ENCODE measurements at places on chromosomes 7 and 10. TPM values are rescaled to one million over a fixed set of nuclear protein-coding genes. Genes with fewer than 3 reads are reported as not detected.

CCDC3 gene
- total RNA-seq: 32.7 TPM

TAC1 gene
- not detected for total RNA-seq

CLRN3 gene
- not detected for total RNA-seq

ASB15 gene
- not detected for total RNA-seq

CCDC146 gene
- total RNA-seq: 14.8 TPM

ADCYAP1R1 gene
- total RNA-seq: 0.96 TPM

ATOH7 gene
- total RNA-seq: not detected

- H3K27me3 ChIP-seq: no peaks in the 10 kb centered on the region
- H3K27ac ChIP-seq: no peak overlapping the region
- H3K4me1 ChIP-seq: no peaks in the 10 kb centered on the region
- no peak for DNase-seq
- H3K36me3 ChIP-seq: no peaks in the 10 kb centered on the region
- no peak overlapping the region for H3K4me3 ChIP-seq
Observed at GRCh38 chr10:117740691-117741222, 198.2 kb downstream of the EMX2 start.

GRCh38 chr7:123757095-123757494, 8.3 kb upstream of the WASL start:
- DNase-seq: no peak
- H3K4me3 ChIP-seq: no peak overlapping the region
- no peaks in the 10 kb centered on the region for H3K4me1 ChIP-seq
- no peak overlapping the region for H3K27ac ChIP-seq
- H3K36me3 ChIP-seq: no peaks in the 10 kb centered on the region
- H3K27me3 ChIP-seq: no peaks in the 10 kb centered on the region

- no peak for DNase-seq
- H3K36me3 ChIP-seq: no peaks in the 10 kb centered on the region
- H3K27ac ChIP-seq: no peak overlapping the region
- H3K4me3 ChIP-seq: no peak overlapping the region
- H3K27me3 ChIP-seq: no peaks in the 10 kb centered on the region
Observed at GRCh38 chr7:47371317-47371716, 210.6 kb downstream of the TNS3 start.

GRCh38 chr7:155298288-155298833, 683 bp downstream of the INSIG1 start:
- H3K36me3 ChIP-seq: no peaks in the 10 kb centered on the region
- peak overlapping the region; percentile 96 for H3K27ac ChIP-seq
- peak overlapping the region; percentile 55 for H3K4me3 ChIP-seq
- peaks cover 5% of the 10 kb centered on the region for H3K4me1 ChIP-seq

DNA sequence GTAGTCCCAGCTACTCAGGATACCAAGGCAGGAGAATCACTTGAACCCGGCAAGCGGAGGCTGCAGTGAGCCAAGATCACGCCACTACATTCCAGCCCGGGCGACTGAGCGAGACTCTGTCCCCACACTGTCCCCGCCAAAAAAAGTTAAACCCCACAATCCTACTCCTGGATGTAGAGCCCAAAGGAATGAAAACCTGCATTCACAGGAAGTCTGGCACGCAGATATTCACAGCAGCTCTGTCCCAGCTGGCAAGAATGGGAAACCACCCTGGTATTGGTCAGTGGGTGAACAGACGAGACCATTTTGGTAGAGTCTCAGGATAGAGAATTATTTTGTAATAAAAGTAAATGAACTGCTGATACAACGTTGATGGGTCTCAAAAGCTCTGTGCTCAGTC, 225.2 kb downstream of the MAD1L1 start:
- no peaks in the 10 kb centered on the region for H3K36me3 ChIP-seq
- no peak overlapping the region for H3K27ac ChIP-seq
- H3K27me3 ChIP-seq: no peaks in the 10 kb centered on the region
- no peak overlapping the region for H3K4me3 ChIP-seq
- no peak for DNase-seq
- H3K4me1 ChIP-seq: no peaks in the 10 kb centered on the region

DNA sequence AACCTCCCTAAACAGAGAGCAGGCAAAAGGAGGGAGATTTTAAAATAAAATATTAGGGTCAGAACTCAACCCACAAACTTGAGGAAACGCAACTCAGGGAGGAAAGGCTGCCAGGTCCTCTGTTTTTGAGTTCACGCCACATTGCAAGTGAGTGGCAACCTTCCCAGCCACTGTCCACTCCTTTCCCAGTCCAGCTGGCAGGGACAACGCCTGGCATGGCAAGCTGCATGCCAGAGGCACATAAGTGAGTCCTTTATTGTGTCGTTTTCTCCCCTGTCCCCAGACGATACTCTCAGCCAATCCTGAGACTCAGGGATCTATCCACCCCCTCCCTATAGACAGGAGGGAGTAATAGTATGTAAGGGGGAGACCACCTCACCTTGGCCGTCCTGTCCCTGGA, 22.4 kb downstream of the FBXW4 start:
- H3K27me3 ChIP-seq: no peaks in the 10 kb centered on the region
- DNase-seq: no peak
- H3K4me1 ChIP-seq: no peaks in the 10 kb centered on the region

DNA sequence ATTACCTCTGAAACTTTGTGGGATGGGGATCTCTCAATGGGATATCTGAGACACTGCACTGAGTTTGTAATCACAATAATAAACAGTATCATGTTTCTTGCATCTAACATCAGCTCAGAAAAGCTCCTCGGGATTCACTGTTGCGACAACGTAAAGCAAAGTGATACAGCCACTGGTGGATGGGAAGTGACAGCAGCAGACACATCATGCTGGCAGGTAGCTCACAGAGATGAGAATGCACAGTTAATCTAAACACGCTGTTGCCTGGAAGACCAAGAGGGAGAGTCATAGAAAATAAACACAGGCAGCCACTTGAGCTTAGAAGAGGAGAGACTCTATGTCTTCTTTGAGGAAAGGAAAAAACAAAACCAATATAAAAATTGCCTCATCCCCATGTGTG, 513.8 kb downstream of the MAGI2 start:
- H3K36me3 ChIP-seq: no peaks in the 10 kb centered on the region
- no peak for DNase-seq
- H3K27ac ChIP-seq: no peak overlapping the region
- H3K27me3 ChIP-seq: no peaks in the 10 kb centered on the region
- H3K4me1 ChIP-seq: no peaks in the 10 kb centered on the region

DNA sequence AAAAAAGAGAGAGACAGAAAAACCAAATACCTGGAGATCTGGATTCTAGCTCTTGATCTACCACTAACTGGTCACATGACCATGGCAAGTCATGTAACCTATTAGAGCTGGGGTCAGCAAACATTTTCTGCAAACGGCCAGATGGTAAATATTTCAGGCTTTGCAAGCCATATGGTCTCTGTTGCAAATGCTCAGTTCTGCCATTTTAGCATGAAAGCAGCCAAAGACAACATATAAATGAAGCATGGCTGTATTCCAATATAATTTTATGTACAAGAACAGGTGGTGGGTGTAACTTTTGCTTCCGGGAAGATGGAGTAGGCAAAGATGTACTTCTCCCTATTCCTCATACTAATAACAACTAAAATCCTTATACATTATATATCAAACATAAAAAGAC, 6.7 kb downstream of the FRA10AC1 start:
- no peak for DNase-seq
- peaks cover 1% of the 10 kb centered on the region for H3K4me1 ChIP-seq
- H3K36me3 ChIP-seq: no peaks in the 10 kb centered on the region
- H3K27me3 ChIP-seq: no peaks in the 10 kb centered on the region

DNA sequence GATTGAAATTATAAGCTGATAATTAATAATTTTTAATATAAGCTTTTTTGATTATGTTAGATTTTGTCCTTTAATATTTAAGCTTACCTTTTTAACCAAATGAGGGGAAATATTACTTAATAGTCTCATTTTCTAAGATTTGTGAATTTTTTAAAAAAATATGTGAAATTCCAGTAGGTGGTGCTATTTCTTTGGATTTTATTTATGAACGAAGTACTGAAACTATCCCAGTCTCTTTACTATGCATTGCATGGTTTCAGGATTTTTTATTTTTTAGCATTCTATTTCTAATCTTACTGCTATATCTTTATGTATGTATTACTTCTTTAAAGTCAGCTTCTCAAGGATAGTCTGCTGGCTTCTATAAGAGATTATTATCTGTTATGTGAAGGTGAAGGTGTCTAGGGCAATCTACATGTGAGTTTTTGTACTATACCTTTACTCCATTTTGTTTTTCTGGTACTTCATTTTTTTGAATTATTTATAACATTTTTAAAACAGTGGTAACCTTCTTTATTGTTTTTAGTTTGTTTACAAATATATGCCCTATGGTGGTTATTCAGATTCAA, 78.3 kb downstream of the ATRNL1 start:
- no peaks in the 10 kb centered on the region for H3K27me3 ChIP-seq
- no peak for DNase-seq
- no peak overlapping the region for H3K27ac ChIP-seq
- no peak overlapping the region for H3K4me3 ChIP-seq
- no peaks in the 10 kb centered on the region for H3K4me1 ChIP-seq
- H3K36me3 ChIP-seq: no peaks in the 10 kb centered on the region

- no peak for DNase-seq
- no peaks in the 10 kb centered on the region for H3K36me3 ChIP-seq
- H3K4me1 ChIP-seq: no peaks in the 10 kb centered on the region
- H3K27me3 ChIP-seq: no peaks in the 10 kb centered on the region
Observed at GRCh38 chr10:44325157-44325556, 59.7 kb downstream of the CXCL12 start.

DNA sequence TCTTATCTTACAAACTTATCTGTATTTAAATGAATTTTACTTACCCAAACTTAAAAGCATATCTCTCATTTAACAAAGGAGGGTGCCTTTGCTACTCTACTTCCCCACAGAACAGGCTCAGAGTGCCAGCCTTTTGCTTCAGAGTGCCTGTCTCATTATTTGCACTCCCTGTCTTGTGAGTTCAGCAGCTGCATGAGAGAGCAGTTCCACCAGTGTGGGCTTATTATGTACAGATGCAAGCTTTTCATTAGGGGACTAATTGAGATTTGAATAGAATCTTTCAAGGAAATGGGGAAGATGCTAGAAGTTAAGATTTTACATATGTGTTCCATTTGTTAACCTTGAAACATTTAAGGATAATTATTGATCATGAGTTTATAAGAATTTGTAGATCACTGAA, 310.2 kb upstream of the LRRN3 start:
- H3K4me3 ChIP-seq: no peak overlapping the region
- H3K4me1 ChIP-seq: no peaks in the 10 kb centered on the region
- no peaks in the 10 kb centered on the region for H3K36me3 ChIP-seq
- H3K27ac ChIP-seq: no peak overlapping the region
- H3K27me3 ChIP-seq: no peaks in the 10 kb centered on the region

- DNase-seq: no peak
- no peaks in the 10 kb centered on the region for H3K27me3 ChIP-seq
- no peaks in the 10 kb centered on the region for H3K4me1 ChIP-seq
- no peak overlapping the region for H3K27ac ChIP-seq
- H3K36me3 ChIP-seq: no peaks in the 10 kb centered on the region
Observed at GRCh38 chr10:52019077-52019555, 295.0 kb upstream of the DKK1 start.

- no peak overlapping the region for H3K4me3 ChIP-seq
- DNase-seq: no peak
- H3K4me1 ChIP-seq: no peaks in the 10 kb centered on the region
- H3K36me3 ChIP-seq: no peaks in the 10 kb centered on the region
- H3K27me3 ChIP-seq: no peaks in the 10 kb centered on the region
- no peak overlapping the region for H3K27ac ChIP-seq
Observed at GRCh38 chr7:137423321-137423720, 79.8 kb upstream of the PTN start.

DNA sequence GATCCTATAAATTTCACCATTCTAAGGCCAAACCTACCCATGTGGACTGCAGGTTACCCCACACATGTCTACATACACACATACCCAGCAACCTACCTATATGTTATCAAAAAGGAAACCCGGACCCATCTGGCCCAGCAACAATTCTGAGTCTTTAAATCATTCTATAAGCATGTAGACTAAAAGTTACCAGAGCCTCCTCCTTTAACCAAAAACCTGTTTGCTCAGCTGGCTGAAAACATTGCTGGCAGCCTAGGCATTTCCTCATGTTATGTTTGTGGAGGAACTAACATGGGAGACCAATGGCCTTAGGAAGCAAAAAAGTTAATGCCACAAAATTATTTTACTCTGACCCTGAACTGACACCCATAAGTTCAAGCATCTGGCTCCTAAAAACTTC, 5.3 kb upstream of the ADCK2 start:
- H3K27ac ChIP-seq: no peak overlapping the region
- no peak for DNase-seq
- no peaks in the 10 kb centered on the region for H3K4me1 ChIP-seq
- H3K27me3 ChIP-seq: no peaks in the 10 kb centered on the region
- no peaks in the 10 kb centered on the region for H3K36me3 ChIP-seq
- no peak overlapping the region for H3K4me3 ChIP-seq

- peaks cover 7% of the 10 kb centered on the region for H3K4me1 ChIP-seq
- DNase-seq: no peak
- H3K4me3 ChIP-seq: no peak overlapping the region
- no peaks in the 10 kb centered on the region for H3K27me3 ChIP-seq
- H3K27ac ChIP-seq: no peak overlapping the region
Observed at GRCh38 chr10:74882831-74883230, 56.4 kb downstream of the KAT6B start.

DNA sequence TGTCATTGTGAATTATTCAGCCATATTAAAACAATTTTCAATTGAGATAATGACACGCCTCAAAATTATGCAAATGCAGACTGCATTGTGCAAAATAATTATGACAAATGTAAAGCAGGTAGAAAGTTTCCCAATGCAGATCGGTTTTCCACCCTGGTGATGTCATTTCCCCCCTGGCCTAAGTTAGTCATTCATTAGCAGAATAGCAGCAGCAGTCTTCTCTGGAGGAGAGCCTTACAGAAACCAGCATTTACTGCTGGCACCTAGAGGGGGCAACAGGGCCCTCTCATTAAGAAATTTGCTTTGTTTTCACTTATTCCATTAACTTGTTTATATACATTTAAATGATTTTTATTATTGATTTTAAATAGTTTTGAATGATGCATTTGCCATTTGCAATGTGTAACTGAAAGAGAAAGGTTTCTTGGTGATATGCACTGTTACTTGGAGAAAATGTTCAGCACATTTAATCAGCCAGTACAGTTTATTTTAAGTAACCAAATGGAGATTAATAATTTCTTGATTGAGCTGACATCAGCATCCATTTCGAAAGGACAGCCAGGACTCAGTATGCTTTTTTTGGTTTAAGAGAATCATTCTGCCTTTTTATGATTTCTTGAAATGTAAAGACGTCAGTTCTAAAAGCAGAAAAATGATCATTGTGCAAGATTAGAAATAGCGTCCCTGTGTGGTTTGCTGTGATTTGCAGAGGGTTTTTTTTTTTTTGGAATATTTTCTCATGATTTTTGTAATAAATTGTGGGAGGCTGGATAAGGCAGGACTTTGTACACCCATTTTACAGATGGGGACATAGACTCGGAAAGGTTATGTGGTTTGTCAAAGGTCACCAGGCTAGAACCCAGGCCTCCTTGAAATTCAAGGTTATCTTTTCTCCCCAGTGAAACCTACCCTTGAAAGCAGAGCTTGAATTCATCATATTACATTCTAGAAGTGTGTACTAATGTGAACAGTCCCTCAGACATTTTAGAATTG, 3.5 kb downstream of the ARID5B start:
- DNase-seq: no peak
- no peaks in the 10 kb centered on the region for H3K27me3 ChIP-seq
- no peaks in the 10 kb centered on the region for H3K4me1 ChIP-seq
- no peak overlapping the region for H3K27ac ChIP-seq
- H3K36me3 ChIP-seq: no peaks in the 10 kb centered on the region

Data from ovary (tissue), 10 donors.